ENCODE measurements at places on chromosomes 3 and 15.

- DNase-seq, result no peak
Observed at GRCh38 chr15:57927091-57927631, 138.3 kb downstream of the ALDH1A2 start.

DNA sequence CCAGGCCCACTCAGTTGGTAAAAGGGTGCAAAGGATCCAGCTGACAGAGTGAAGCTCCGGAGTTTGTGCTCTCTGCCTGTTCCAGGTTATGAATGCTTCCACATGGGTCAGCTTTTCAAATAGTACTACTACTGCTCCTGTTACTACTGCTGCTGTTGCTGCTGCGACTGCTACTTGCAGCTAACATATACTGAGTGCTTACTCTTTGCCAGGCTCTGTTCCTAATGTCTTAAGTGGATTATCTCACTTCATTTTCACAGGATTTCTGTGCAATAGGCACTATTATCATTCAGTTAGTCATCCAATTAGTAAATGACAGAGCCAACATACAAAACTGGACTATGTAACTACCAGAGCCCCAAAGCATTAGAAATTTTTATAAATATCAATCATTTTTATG, 106.5 kb downstream of the IQCH start:
- DNase-seq, result no peak

GRCh38 chr3:46667061-46667621, 26.3 kb downstream of the ALS2CL start:
- no peak for DNase-seq

GRCh38 chr15:76223521-76223920, 87.7 kb downstream of the ETFA start:
- DNase-seq, result no peak

DNA sequence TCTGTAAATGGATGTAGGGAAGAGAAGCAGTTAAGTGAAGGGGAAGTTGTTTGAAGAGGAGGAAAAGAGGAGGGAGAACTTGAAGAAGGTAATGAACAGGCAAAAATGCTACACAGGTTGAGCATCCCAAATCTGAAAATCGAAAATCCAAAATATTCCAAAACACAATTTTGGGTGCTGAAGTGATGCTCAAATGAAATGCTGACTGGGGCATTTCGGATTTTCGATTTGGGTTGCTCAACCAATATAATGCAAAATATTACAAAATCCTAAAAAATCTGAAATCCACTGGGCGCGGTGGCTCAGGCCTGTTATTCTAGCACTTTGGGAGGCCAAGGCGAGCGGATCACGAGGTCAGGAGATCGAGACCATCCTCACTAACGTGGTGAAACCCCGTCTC, 61.9 kb upstream of the CDAN1 start:
- DNase-seq, result no peak
